NCI-H146 (cell line): ENCODE measurements at places on chromosomes 12 and 14.
A peak's percentile ranks its signal among the peaks of the same experiment; 100 is the strongest.

DNA sequence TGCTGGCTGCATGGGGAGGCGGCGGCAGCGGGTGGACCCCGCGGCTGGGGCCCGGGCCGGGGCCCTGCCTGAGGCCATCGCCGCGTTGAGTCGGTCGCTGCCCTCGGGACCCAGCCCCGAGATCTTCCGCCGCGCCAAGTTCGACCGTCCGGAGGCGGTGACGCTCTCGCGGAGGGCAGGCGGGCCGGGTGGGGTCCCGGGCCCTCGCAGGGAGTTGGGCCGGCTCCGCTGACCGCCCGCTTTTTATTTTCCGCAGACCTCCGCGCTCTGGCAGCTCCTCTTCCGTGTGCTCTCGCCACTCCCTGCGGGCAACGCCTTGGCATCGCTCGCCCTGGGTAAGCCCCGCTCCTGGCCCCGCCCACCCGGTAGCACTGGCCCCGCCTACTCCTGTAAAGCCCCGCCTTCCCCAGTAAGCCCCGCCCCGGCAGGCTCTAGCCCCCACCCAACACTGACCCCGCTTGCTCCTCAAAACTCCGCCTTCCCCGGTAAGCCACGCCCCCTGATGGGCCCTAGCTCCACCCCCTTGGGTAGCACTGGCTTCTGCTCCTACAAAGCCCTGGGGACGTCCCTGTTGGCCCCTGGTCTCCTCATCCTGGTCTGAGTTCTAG is 424 bp downstream of the TEDC1 start:
- DNase-seq = peak; percentile 66

- DNase-seq = no peak
Observed at GRCh38 chr14:97198813-97199212, 401.6 kb downstream of the VRK1 start.

GRCh38 chr12:92921877-92922276 is 7.2 kb downstream of the EEA1 start:
- DNase-seq = no peak

DNA sequence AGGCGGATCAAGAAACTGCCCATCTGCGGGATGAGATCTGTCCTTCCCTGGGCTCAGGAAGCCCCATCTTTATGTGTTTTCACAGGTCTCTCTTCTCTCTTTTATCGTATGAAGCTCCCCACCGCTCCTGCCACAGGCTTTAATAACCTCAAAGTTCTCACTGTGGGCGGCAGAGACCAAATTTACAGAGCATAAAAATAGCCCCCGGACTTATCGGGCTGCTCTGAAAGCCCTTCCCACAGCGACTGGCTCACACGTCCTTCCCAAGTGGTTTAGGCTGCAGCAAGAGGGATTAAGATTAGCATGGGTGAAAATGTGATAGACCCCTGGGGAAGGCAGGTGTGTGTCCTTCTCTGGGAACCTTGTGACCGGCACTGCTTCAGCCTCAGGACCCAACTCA is 47.8 kb downstream of the TESC start:
- no peak for DNase-seq

DNA sequence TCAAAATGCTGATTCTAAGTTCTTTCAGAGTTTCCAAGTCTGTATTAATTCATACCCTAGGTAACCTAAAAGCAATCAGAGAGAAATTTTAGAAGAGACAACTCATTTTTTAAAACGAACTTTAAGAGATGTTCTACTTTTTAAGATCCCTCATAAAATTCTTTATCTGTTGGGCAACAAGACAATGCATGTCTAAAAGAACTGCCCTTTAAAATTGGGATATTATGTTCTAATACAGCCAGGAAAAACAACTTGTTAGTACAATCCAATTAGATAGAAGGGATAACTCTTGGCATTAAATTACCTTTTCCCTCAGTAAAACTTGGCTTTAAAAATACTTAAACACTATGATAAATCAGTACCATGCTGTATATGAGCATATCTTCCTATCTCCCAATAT is 15.6 kb downstream of the DICER1 start:
- DNase-seq = no peak

GRCh38 chr12:98646294-98647090 is 1.4 kb downstream of the APAF1 start:
- peak; percentile 3 for DNase-seq

DNA sequence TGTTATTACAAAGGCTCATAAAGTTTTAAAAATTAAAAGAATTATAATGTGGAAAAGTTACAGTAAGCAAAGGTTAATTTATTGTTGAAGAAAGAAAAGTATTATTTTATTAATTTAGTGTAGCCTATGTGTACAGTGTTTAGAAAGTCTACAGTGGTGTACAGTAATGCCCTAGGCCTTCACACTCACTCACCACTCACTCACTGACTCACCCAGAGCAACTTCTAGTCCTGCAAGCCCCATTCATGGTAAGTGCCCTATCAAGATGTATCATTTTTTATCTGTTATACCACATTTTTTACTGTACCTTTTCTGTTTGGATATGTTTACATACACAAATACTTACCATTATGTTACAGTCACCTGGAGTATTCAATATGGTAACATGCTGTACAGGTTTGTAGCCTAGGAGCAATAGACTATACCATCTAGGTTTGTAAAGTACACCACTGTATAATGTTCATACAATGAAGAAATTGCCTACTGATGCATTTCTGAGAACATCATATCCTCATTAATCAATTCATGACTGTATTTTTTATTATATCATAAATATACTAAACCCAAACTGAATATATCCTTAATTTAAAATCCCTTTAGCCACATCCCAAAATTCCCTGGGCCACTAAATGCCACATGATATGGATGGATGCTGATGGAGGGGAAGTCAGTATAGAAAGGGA is 43.6 kb upstream of the NID2 start:
- no peak for DNase-seq

DNA sequence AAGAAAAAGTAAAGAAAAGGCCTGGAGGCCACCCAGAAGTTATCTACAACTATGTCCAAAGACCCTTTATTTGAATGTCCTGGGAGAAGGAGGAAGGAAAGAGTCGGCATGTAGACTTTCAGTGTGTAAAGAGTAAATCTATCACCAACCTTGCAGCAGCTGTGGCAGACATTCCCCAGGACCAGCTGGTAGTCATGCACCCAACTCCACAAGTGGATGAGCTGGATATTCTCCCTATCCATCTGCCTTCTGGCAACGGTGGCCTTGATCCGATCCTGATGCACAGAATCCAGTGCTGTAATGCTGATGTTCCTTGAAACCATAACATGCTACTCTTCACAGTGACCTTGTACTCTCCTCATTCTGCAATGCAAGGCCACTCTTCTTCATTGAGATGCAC is 27.3 kb downstream of the KRT76 start:
- no peak for DNase-seq

DNA sequence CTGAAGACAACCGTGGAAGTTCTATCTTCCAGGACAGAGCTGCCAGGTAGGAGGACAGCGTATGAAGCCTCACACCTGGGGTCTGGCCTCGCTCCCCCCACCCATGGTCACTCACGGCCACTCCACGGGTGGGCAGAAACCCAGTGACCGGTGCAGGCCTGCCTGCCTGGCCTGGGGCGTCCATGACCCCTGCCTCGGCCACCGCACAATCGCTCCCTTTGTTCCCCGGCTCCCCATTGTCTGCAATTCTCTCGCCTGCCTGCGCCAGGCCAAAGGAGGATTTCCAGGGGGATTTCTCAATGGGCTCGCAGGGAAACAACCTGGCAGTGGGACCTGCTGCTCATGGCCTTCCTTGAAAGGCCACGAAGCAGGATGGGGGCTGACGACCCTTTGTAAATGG is 22.6 kb downstream of the CCDC85C start:
- no peak for DNase-seq

- peak; percentile 3 for DNase-seq
Observed at GRCh38 chr14:43898687-43899086, 608.4 kb downstream of the FSCB start.

GRCh38 chr14:34810028-34810427 is 65.1 kb downstream of the BAZ1A start:
- DNase-seq = no peak

DNA sequence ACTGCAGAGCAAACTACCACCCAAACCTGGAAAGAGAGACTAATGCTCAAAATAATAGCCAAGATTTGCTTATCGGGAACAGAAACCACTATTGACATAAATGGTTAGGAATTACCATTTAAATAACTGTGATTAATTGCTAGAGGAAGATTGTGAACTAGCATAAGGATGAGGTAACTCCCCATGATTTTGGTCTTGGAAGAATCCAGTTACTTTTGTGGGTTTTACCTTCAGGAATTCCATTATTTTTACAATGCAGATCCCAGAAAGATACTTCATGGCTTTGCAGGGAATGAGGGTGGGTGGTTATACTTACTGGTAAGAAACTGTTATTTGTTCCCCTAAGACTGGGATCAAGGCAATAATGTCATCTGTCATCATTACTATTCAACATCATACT is 652.9 kb upstream of the FLRT2 start:
- DNase-seq = no peak

DNA sequence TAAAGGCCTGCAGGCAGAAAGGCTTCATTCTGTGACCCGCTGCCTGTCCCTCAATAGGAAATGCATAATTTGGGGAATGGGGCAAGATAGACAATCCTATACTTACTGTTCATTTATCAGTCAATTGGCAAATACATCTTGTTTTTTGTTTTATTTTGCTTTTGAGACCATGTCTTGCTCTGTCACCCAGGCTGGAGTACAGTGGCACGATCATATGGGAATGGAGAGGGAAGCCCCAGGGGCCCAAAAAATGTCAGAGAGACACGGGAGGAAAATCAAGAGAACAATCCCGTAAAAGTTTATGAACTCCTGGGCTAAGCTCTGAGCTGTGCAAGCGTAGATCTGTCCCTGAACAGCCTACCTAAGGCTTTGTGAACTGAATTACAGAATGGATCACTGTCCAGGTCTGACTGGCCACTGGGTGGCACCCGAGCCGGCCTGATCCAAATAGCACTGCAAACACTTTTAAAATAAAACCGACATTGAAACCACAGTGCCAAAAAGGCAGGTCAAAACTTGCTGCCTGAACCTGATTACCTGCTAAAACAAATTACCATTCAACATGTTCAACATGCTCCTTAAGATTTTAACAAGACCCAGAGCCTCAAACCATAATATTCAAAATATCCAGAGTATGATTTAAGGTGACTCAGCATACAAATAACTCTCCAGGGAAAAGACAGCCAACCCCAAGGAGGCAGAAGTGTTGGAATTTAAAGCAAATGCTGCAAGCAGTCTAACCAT is 11.8 kb downstream of the COPS7A start:
- peak; percentile 75 for DNase-seq

- peak; percentile 63 for DNase-seq
Observed at GRCh38 chr14:89033756-89034155, 209.3 kb downstream of the TTC8 start.

- no peak for DNase-seq
Observed at GRCh38 chr14:52701223-52701622, 5.8 kb upstream of the PSMC6 start.

DNA sequence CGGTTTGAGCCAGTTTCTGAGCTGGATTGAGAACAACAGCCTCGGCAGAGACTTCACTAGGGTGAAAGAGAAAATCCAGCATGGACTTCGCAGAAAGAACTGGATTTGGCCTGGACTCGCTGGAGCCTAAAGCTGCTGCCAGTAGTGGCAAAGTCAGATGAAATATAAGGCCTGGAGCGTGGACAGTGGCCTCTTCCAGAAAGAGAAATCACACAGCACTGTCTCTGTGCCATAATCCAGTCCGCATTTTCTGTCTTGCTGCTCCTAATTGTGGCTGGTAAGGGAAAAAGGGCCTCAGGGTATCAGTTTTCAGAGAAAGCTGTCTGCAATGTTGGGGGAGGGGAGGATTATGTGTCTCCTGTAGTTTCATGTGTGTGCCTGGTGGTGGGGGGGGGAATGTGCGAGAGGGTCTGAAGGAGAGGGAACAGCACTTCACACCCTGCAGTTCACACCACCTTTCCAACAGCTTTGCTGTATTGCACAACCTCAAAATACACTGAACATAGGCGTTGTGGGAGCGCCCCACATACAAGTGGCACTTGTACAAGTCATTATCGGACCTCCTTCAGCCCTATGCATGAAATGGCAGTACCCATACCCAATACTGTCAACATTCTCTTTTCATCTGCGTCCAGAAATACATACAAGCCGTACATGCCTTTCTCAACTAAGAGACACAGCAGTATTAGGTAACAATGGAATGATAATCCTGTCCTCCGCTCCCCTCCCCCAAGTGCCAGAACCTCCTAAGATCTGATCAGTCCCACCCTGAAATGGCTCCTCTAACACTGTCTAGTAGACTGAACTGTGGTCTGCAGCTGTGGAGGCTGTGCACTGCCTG is 107.5 kb upstream of the ATF7IP start:
- peak; percentile 100 for DNase-seq

GRCh38 chr14:95651028-95651427 is 35.2 kb upstream of the TCL1B start:
- no peak for DNase-seq

GRCh38 chr14:61145034-61145902 is 135.9 kb downstream of the TMEM30B start:
- no peak for DNase-seq

- DNase-seq = no peak
Observed at GRCh38 chr12:112987561-112987960, 9.2 kb downstream of the OAS2 start.

- DNase-seq = no peak
Observed at GRCh38 chr12:19771858-19772257, 332.6 kb downstream of the AEBP2 start.

DNA sequence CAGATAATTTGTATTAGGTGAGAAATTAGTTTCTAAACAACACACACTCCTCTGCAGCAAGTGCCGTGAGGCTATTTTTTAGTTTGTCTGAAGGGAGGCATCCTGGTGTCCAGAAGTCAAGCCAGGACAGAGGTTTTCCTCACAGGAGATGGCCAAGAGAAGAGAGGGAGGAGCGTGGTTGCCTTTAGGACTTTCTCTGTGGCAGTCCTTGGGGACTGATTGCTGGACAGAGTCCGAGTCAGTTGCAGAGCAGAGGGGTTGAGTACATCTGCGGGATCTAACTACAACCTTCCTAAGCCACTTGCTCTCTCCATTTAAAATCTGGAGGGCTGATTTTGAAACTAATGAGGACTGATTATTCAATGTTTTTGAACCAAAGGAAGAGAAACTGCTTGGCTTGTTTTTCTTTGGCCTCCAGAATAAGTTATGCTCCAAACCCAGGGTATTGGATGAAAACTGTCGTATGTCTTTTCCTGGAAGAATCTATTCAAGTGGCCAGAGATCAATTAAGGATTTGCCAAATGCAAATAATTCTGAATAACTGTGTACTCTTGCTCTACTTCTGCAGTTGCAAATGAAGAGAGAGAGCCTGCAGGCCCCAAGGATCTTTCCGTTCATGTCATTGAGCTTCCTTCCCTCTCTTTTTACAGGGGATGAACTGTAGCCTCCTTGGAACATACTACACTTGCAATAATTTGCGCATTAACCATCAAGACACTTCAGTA is 1.2 kb downstream of the SLCO1C1 start:
- no peak for DNase-seq

GRCh38 chr12:57743769-57744168 is 1.1 kb upstream of the TSPAN31 start:
- DNase-seq = no peak
